ENCODE measurements at places on chromosomes 5 and 9. TPM values are rescaled to one million over a fixed set of nuclear protein-coding genes. Genes with fewer than 3 reads are reported as not detected.

DNA sequence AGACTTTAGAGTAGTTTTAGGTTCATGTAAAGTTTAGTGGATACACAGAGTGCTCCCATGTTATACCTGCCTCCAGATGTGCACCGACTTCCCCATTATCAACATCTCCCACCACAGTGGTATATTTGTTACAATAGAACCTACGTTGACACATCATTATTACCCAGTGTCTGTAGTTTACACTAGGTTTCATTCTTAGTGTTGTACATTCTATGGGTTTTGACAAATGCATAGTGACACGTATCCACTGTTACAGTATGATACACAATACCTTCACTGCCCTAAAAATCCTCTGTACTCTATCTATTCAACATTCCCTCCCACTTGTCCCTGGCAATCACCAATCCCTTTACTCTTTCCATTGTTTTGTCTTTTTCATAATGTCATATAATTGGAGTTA lies 34.3 kb upstream of the CRHBP start:
- no peak overlapping the region for H3K27ac ChIP-seq
- H3K27me3 ChIP-seq = no peaks in the 10 kb centered on the region
- no peaks in the 10 kb centered on the region for H3K36me3 ChIP-seq
- H3K4me3 ChIP-seq = no peak overlapping the region

Gene NIPAL4
- total RNA-seq = not detected

- no peak for DNase-seq
- H3K4me1 ChIP-seq = peaks cover 7% of the 10 kb centered on the region
- H3K4me3 ChIP-seq = no peak overlapping the region
- no peaks in the 10 kb centered on the region for H3K36me3 ChIP-seq
- no peaks in the 10 kb centered on the region for H3K27me3 ChIP-seq
Measured at GRCh38 chr5:15933259-15934207, 246.1 kb downstream of the MARCHF11 start.

Gene ADAMTSL2
- 2.4 TPM for total RNA-seq

DNA sequence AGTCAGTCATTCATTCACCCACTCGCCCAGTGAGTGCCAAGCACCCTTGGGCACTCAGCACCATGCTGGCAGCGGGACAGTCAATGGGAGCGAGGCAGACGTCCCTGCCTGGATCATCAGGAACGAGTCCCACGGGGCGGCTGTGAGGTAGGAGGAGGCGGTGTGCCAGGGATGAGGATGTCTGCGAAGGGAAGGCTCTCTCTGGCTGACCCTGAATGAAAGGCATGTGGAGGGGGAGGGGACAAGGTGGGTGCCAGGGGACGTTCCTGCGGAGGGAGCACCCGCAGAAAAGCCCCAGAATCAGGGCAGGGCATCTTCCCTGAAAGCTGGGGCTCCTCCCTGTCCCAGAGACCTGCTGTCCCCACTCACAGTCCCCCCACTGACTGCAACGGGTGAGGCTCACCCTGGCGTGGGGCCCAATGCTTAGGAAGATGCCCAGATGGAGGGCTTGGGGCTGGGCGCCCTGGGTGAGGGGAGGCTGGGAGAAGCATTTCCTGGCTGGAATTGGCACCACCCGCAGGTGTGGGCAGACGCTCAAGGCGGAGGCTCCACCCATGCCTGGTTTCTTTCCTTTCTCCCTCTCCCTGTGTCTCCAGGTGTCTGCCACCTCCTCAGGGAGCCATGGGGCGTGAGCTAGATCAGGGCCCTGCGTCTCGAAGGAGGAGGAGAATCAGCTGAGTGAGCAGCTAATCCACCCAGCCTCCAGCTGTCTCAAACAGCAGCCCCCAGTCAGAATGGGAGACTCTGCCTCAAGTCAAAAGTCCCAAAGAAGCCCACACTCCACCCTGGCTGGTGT lies 179.0 kb upstream of the PPP1R26 start:
- no peak overlapping the region for H3K4me3 ChIP-seq
- H3K4me1 ChIP-seq = peaks cover 18% of the 10 kb centered on the region
- H3K36me3 ChIP-seq = no peaks in the 10 kb centered on the region
- no peak overlapping the region for H3K27ac ChIP-seq
- DNase-seq = peak; percentile 13

All from thyroid gland (tissue), 4 donors.